ENCODE measurements at places on chromosomes 11 and 22.

DNA sequence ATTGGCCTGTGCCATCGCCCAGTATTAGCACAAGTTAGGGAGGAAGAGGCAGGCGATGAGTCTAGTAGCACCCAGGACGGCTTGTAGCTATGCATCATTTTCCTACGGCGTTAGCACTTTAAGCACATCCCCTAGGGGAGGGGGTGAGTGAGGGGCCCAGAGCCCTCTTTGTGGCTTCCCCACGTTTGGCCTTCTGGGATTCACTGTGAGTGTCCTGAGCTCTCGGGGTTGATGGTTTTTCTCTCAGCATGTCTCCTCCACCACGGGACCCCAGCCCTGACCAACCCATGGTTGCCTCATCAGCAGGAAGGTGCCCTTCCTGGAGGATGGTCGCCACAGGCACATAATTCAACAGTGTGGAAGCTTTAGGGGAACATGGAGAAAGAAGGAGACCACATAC is 4.3 kb downstream of the TMEM25 start:
- no peak for DNase-seq

DNA sequence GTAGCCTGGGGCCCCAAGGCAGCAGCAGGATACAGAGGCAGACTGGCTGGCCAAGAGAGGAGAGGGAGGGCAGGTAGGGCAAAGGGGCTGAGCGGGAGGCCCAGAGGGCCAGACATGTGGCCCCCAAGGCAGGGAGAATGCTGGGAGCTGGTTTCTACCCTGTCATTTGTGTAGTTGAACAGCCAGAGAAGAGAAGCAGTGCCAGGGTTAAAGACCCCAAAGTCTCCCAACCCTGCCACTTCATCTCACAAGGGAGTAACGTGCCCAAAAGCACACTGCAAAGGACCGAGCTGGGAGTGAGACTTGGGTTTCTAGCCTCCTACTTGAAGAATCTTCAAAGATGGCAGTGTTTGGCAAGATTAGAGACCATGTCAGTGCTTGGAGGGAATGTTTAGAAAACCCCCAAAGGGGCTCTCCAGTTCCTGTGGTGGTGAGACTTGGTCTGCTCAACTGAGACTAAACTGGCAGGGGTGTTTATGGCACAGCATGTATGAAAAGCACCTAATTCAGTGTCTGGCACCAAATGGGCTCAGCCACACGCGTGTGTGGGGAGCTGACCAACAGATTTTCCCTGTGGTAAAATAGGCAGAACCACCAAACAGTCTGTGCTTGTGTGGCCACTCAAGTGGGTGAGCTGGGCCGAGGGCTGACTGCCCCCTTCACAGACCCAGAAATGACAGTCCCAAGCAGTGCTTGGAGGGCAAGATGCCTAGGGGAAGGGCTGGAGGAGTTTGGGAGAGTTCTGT is 68.2 kb upstream of the CLTCL1 start:
- DNase-seq = no peak

GRCh38 chr11:10600570-10601248 is 32.2 kb upstream of the LYVE1 start:
- DNase-seq = no peak

DNA sequence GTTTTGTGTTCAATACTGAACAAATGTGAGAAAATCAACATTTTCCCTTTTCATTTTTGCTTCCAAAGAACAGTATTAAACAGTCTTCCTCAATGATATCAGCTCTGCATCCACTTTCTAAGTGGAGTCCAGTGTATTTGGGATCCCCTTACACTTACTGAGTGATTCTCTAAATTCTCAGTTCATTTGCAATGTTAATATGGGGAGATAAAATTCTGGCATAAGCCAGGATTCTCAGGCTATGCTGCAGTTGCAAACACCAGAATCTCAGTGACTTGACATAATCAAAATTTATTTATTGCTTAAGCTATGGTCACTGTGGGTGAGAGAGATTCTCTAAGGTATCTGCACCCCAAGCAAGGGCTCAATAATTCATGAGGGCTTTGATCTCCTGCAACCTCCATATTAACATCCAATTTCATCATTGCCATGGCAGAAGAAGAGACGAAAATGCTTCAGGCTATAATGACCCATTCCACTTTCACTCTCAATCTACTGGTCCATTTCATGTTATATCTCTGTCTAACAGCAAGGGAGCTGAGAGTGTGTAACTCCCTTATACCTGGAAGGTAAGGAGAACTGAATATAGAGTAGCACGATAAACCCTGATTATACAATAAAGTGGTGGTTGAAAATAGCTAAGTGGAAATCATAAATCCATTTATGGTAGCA is 64.1 kb upstream of the CARD18 start:
- DNase-seq = no peak

- DNase-seq = no peak
Measured at GRCh38 chr11:131217313-131218310, 152.8 kb upstream of the NTM start.

DNA sequence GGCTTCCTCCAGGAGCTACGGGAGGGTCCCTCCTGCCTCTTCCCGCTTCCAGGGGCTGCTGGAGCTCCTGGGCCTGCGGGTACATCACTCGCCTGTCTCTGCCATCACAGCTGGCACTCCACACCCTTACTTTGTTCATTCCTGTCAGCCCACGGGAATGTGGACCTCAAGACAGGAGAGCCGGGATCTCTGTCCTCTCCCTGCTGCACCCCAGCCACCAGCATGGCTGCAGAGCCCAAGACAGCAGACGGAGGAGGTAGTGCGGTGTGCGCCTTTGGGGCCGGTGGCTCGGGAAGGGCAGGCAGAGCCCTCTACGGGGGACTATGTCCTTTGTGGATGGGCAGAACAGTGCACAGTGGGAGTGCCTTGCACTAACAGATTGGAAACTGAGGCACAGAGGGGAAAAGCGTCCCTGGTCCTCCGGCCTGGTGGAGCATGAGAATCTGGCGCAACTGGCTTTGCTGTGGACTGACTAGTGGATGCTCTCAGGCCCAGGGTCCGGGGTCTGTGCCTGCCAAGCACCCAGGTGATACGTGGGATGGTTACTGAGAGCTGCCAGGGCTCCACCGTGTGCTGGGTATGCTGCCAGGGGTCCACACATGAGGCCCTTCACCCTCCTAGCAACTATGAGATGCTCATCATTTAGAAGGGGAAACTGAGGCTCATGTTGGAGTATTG is 47.3 kb downstream of the IGF2 start:
- DNase-seq = no peak

DNA sequence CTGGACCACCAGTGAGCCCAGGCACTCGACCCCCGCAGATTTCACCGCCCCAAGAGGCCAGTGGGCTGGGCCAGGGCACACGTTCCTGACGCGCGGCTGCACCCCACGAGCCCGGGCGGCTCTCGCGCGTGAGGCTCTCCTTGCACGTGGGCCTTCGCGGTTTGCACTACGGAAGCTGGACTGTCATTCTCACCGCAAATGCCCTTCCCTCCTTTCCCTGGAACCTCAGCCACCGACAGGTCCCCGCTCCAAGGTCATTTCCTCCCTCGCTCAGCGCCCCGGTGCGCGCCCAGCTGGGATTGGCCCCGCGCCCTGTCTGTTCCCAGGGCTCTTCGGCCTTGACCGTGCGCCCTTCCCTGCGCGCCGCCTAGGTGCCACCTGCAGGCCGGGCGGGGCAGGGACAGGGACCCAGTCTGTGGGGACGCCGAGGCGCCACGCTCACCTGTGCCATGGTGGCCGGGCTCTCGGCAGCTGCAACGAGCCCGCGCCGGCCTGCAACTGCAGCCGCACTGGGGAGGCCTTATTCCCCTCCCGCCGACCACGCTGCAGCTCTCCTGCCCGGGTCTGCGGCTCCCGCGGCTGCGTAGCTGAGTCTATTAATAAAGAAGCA is 2.1 kb upstream of the CPT1A start:
- peak; percentile 56 for DNase-seq

GRCh38 chr11:35313066-35313759 is 106.1 kb downstream of the SLC1A2 start:
- no peak for DNase-seq

DNA sequence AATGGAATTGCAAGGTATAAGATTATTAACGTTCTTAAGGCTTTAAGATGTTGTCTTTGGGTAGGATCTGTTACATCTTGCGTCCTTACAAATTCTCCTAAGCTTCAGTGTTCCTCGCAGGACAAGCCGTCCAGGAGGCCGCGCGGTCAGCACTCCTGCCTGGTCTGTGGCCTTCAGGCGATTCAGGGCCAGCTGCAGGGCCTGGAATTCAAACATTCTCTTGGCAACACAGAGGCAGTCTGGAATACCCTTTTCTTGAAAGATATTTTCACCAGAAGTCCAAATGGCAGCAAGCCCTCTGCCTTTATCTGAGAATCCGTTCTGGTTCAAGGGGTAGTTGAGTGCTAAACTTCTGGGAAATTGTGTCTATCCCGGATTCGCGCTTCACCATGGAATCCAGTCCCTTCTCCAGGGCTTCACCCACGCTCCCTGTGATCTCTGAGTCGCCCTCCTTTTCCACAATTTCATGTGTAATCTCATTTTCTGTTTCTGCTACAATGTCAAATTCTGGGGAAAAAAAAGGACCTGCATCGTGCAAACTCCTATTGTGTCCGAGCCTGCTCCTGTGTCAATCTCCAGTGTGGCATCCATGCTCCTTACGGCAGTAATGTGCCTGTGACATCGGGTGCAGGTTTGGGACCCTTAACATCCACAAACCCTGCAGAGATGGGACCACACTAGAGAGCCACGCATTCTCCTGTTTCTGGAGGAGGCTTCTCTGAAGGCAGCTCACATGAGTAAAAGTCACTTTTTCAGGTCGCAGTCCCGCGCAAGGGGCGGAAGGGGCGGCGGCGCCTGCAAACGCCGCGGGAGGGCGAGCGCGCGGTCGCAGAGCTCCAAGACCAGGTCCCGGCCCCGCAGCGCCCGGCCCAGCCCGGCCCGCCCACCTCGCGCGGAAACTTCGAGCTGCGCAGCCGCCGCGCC is 25.4 kb upstream of the SORL1 start:
- DNase-seq = no peak

DNA sequence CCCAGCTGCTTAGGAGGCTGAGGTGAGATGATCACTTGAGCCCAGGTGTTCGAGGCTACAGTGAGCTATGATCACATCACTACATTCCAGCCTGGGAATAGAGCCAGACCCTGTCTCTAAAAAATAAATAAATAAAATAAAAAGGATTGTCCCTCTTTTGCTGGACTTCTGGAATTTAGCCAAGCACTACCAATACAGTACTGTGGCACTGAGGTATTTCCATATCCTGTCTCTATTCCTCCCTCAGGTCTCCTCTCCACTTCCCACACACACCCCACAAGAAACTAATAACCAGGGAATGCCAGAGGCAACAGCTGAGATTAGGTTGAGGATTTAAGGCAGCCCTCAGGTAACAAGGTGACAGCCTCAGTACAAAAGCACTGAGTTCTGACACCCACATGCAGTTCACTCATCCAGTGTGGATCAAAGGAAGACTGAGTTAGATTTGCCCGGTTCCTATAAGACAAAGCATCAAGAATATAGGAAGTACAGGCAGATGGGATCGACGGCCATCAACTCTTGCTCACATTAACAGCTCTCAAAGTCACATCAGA is 4.5 kb upstream of the PPP2R1B start:
- no peak for DNase-seq

- peak; percentile 6 for DNase-seq
Measured at GRCh38 chr22:17057959-17058814, 26.6 kb upstream of the IL17RA start.

DNA sequence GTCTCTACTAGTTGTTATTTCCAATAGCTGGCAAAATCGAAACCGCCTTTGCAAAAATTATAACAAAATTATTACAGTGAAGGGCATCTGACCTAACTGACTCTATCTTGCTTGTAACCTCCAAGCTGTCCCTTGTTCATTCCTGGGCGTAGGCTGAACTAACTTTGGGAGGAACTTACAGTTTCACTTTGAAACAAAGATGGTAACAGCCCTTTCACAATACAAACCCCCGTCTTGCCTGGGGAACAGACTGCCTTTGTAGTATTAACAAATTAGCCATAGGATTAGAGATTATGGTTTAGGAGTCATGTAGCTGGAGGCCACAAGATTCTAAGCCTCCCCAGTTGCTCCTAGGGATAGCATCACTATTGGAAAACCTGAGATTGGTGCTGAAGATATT is 131.6 kb upstream of the HSD17B12 start:
- DNase-seq = no peak

- no peak for DNase-seq
Measured at GRCh38 chr11:111932611-111932950, 4.6 kb upstream of the DIXDC1 start.

GRCh38 chr11:70470127-70470526 is 71.8 kb downstream of the CTTN start:
- no peak for DNase-seq
